ENCODE measurements at places on chromosomes 3 and 15. TPM values are rescaled to one million over a fixed set of nuclear protein-coding genes. Genes with fewer than 3 reads are reported as not detected.

Gene NOX5
- total RNA-seq: not detected

Gene CRYGS
- 1.7 TPM for total RNA-seq

Gene KNG1
- total RNA-seq: not detected

Gene SLC22A14
- total RNA-seq: not detected

Gene SCAMP5
- total RNA-seq: 4.5 TPM

Gene SLC30A4
- total RNA-seq: 1.6 TPM

Gene RLBP1
- not detected for total RNA-seq

Gene SEMA3G
- not detected for total RNA-seq

Gene EEFSEC
- total RNA-seq: 19.6 TPM

Gene IL17RB
- total RNA-seq: 0.33 TPM

GRCh38 chr15:57773051-57773450 is 66.5 kb downstream of the POLR2M start:
- H3K27ac ChIP-seq: no peak overlapping the region
- no peaks in the 10 kb centered on the region for H3K27me3 ChIP-seq
- DNase-seq: no peak
- H3K4me3 ChIP-seq: no peak overlapping the region
- H3K36me3 ChIP-seq: no peaks in the 10 kb centered on the region

GRCh38 chr15:64232400-64232799 is 69.6 kb upstream of the PPIB start:
- H3K36me3 ChIP-seq: peaks cover 3% of the 10 kb centered on the region
- H3K27me3 ChIP-seq: no peaks in the 10 kb centered on the region
- DNase-seq: no peak
- peaks cover 19% of the 10 kb centered on the region for H3K4me1 ChIP-seq
- no peak overlapping the region for H3K27ac ChIP-seq

DNA sequence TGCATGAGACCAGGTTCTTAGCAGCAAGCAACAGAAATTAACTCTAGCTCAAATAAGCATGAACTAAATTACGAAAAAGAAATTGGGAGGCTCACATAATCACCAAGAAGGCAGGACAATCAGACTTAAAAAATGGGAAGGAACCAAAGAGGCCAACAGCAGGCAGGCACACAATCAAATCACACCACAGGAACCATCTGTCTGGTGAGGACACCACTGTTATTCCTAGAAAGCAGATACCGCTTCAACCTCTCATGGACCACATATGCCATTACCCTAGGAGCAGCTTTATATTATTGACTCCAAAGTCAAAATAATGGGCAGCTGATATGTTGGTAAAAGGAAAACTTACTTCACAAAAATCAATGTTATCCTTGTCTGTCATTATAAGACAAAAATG is 51.6 kb downstream of the SUCLG2 start:
- DNase-seq: no peak
- no peaks in the 10 kb centered on the region for H3K27me3 ChIP-seq
- peaks cover 51% of the 10 kb centered on the region for H3K36me3 ChIP-seq
- H3K27ac ChIP-seq: no peak overlapping the region
- peaks cover 69% of the 10 kb centered on the region for H3K4me1 ChIP-seq

DNA sequence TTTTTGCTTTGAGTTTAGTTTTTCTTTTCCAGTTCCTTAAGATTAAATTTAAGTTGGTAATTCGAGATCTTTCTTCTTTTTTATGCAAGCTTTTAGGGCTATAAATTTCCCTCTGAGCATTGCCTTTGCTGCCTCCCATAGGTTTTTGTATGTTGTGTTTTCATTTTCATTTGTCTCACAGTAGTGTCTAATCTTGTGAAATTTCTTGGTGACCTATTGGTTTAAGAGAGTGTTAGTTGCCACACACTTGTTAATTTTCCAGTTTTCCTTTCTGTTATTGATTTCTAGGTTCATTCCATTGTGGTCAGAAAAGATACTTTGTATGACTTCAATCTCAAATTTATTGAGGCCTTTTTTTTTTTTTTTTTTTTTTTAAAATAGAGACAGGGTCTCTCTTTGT is 18.3 kb upstream of the IL20RB start:
- H3K27ac ChIP-seq: peak overlapping the region; percentile 67
- no peak for DNase-seq
- peaks cover 60% of the 10 kb centered on the region for H3K4me1 ChIP-seq
- no peaks in the 10 kb centered on the region for H3K27me3 ChIP-seq
- no peak overlapping the region for H3K4me3 ChIP-seq

GRCh38 chr3:160641665-160642309 is 35.2 kb upstream of the ARL14 start:
- no peaks in the 10 kb centered on the region for H3K36me3 ChIP-seq
- no peak overlapping the region for H3K27ac ChIP-seq
- no peaks in the 10 kb centered on the region for H3K4me1 ChIP-seq
- H3K4me3 ChIP-seq: no peak overlapping the region
- no peaks in the 10 kb centered on the region for H3K27me3 ChIP-seq

DNA sequence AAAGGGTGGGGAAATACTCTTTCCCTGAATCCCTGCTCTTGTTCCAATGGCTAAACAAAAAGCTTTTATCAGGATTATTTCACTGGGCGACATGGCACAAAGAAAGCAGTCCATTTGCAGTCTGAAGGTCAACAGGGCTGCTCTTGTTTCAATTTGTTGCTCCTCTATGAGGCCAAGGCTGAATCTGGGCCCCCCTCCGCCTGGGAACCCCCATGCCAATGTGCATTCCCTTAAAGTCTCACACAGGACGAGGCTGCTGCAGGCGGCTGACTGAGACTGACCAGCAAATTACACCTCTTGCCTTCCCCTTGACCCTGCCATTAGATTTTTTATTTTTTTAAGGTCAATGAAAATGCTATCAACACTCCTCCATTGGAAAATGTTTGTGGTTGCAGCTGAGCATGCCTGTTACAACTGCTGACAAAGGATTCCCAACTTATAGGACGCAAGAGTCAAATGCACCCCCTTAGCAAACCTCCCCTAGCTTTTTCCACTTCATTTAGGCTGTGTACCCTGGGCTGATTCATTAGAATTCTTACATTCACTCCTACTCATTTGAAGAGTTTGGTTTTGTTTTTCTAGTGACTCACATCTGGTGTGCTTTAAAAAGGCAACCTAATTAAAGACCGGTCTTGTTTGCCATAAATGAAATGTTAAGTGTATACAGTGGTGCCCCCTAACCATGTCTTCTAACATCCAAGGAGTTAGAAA is 60.8 kb upstream of the ARHGEF3 start:
- DNase-seq: peak; percentile 41
- H3K27me3 ChIP-seq: no peaks in the 10 kb centered on the region
- H3K4me3 ChIP-seq: peak overlapping the region; percentile 32

GRCh38 chr3:17674082-17674686 is 68.2 kb downstream of the TBC1D5 start:
- peaks cover 9% of the 10 kb centered on the region for H3K4me1 ChIP-seq
- no peak overlapping the region for H3K4me3 ChIP-seq
- no peak for DNase-seq

GRCh38 chr3:42061025-42061712 is 30.0 kb upstream of the TRAK1 start:
- no peaks in the 10 kb centered on the region for H3K36me3 ChIP-seq
- no peak overlapping the region for H3K27ac ChIP-seq
- peaks cover 7% of the 10 kb centered on the region for H3K4me1 ChIP-seq
- no peaks in the 10 kb centered on the region for H3K27me3 ChIP-seq
- no peak for DNase-seq

DNA sequence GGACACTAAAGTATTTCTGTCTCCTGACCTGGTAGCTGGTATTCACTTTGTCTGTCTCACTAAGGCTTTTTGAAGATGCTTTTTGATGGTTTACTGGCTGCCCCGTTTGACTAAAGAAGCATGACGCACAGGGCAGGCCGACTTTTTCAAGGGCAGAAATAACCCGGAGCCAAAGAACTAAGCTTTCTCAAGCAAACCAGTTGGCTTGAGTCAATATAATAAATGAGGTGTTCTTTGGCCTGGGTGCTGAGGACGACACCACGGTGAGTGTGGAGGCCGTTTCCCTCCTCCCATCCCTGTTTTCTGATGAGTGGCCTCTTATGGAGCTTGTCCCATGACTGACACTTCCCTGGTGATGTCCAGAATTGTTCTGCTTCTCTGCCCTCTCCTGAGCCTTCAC is 220.9 kb downstream of the ITPR1 start:
- H3K4me3 ChIP-seq: no peak overlapping the region
- DNase-seq: no peak
- no peak overlapping the region for H3K27ac ChIP-seq
- peaks cover 25% of the 10 kb centered on the region for H3K36me3 ChIP-seq

- H3K4me1 ChIP-seq: no peaks in the 10 kb centered on the region
- H3K4me3 ChIP-seq: no peak overlapping the region
- H3K27ac ChIP-seq: no peak overlapping the region
- DNase-seq: no peak
- no peaks in the 10 kb centered on the region for H3K36me3 ChIP-seq
These were observed 40.9 kb downstream of the SAMMSON start for GRCh38 chr3:70040386-70040785.

GRCh38 chr3:8493744-8494143 is 7.9 kb upstream of the LMCD1 start:
- H3K4me3 ChIP-seq: no peak overlapping the region
- no peak overlapping the region for H3K27ac ChIP-seq
- H3K36me3 ChIP-seq: no peaks in the 10 kb centered on the region
- no peaks in the 10 kb centered on the region for H3K4me1 ChIP-seq

DNA sequence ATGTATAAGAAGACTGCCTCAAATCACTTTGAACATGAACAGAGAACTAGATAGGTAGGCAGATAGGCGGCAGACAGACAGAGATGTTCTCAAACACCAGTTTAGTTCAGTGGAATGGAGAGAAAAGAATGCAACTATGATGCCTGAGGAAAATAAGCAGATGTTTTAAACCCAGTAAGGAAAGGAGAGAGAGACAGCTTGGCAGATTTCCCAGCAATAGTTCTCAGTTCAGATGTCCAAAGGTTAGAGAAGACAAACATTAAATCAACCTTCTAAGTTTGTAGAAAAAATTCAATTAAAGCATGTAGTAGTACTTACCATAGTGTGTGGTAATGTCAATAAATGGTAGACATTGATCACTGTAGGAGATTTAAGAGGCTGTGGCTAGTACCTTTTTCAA is 209.6 kb upstream of the PFN2 start:
- DNase-seq: no peak
- H3K4me1 ChIP-seq: no peaks in the 10 kb centered on the region
- no peaks in the 10 kb centered on the region for H3K36me3 ChIP-seq
- H3K4me3 ChIP-seq: no peak overlapping the region
- H3K27me3 ChIP-seq: peaks cover 14% of the 10 kb centered on the region

- no peak for DNase-seq
- peaks cover 3% of the 10 kb centered on the region for H3K4me1 ChIP-seq
- H3K36me3 ChIP-seq: no peaks in the 10 kb centered on the region
These were observed 6.0 kb downstream of the PCSK6 start for GRCh38 chr15:101483462-101483861.

DNA sequence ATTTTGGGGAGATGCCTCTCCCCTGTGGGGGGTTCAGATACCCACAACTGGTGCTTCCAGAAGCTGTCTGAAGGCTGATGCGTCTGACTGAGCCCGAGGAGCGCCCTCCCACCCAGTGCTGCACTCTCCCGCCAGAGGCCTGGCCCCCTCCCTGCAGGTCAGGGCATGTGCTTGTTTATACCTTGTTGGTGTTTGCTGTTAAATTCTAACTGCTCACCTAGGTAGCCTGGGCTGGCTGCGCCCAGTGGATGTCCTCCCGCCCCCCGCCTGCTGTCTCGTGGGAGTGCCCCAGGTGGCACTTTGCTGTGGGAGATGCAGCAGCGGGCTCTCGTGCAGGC is 12.9 kb downstream of the KLF13 start:
- no peaks in the 10 kb centered on the region for H3K27me3 ChIP-seq
- no peak for DNase-seq
- no peak overlapping the region for H3K4me3 ChIP-seq
- H3K4me1 ChIP-seq: peaks cover 100% of the 10 kb centered on the region
- H3K27ac ChIP-seq: peak overlapping the region; percentile 86
- H3K36me3 ChIP-seq: peaks cover 13% of the 10 kb centered on the region

GRCh38 chr3:185939721-185940120 is 1.9 kb upstream of the TRA2B start:
- H3K36me3 ChIP-seq: peaks cover 36% of the 10 kb centered on the region
- no peak for DNase-seq
- H3K27ac ChIP-seq: peak overlapping the region; percentile 40
- H3K4me1 ChIP-seq: peaks cover 24% of the 10 kb centered on the region
- H3K4me3 ChIP-seq: no peak overlapping the region

DNA sequence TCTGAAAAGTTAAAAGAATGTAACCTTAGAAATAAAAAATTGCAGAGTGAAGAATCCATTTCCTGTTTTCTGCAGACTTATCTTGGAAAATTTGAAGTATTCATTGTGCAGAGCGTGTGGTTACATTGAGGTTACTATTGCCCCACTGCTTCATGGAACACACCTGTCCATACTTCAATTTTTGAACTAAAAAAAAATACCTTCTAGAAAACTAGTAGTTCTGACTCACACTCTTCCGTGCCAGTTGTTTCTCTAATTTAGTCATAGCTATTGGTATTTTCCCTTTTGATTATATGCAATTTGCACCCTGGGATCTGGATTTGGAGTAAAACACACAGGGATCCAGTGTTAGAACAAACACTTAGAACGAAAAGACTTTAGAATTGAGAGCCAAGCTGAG is 111.8 kb upstream of the LYSMD4 start:
- H3K27me3 ChIP-seq: no peaks in the 10 kb centered on the region
- H3K27ac ChIP-seq: peak overlapping the region; percentile 74
- peaks cover 14% of the 10 kb centered on the region for H3K36me3 ChIP-seq
- H3K4me1 ChIP-seq: peaks cover 55% of the 10 kb centered on the region

DNA sequence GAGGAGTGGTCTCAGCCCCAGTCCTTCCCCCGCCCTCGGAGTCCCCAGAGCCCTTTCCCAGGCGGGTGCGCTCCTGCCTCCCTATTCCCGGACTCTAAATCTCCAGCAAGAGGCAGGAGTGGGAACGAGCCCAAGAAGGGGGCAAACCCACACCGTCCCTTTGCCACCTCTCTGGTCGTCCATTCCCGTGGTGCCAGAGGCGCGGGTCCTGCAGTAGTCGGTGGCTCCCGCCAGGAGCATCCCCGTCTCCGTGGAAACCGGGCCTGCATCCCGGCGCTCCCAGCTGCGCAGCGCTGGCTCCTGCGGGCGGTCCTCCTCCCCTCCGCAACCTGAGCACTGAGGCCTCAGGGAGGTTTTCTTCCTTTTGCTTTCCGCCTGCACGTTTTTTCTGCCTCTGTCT is 44.8 kb downstream of the LHFPL4 start:
- no peaks in the 10 kb centered on the region for H3K36me3 ChIP-seq
- no peak for DNase-seq
- H3K27me3 ChIP-seq: peaks cover 13% of the 10 kb centered on the region
- no peak overlapping the region for H3K4me3 ChIP-seq
- H3K4me1 ChIP-seq: peaks cover 3% of the 10 kb centered on the region
- no peak overlapping the region for H3K27ac ChIP-seq

- peaks cover 8% of the 10 kb centered on the region for H3K27me3 ChIP-seq
- no peak overlapping the region for H3K4me3 ChIP-seq
- no peak overlapping the region for H3K27ac ChIP-seq
- no peaks in the 10 kb centered on the region for H3K36me3 ChIP-seq
- H3K4me1 ChIP-seq: no peaks in the 10 kb centered on the region
- no peak for DNase-seq
These were observed 66.1 kb upstream of the NR2F2 start for GRCh38 chr15:96264351-96264798.

GRCh38 chr3:113979916-113980315 is 32.1 kb downstream of the ZDHHC23 start:
- no peaks in the 10 kb centered on the region for H3K27me3 ChIP-seq
- no peak for DNase-seq
- H3K27ac ChIP-seq: no peak overlapping the region
